ENCODE measurements at places on chromosomes 13 and 19.

DNA sequence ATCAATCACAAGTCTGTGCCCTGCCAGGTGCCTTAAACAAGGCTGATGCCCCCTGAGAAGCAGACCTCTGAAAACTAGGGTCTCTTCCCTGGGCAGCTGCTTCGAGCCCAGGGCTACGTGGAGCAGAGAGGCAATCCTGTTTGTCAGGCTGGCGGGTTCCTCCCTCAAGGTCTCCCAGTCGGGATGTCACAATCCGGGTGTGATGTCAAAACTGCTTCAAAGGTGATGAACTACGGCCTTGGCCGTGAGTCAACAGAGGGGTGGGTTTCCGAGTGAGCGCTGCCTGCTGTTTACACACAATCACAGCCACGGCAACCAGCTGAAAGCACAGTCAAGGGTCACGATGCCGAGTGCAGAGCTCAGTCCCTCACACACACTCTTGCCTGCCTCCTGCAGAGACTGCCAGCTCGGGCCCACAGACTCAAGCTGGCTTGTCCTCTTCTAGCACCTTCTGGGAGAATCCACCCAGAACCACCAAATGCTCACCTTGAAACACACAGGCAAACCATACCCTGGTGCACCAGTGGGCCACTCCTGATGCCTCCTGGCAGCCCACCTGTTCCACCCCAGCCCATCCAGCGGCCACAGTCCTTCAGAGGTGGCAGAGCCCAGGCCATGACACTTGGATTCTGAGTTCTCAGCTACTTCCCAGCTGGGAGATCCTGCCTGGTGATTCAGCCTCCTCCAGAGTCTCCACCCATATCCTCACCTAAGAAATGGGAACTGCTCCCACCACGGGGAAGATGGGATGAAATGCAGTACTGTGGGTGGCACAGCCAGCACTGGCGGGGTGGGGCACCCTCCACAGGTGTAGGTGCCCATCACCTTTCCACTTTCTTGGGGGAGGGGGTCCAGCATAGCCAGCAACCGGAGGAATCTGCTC lies 6.8 kb downstream of the ELL start:
- ATAC-seq, result no peak

GRCh38 chr19:4803736-4804695 lies 12.5 kb downstream of the FEM1A start:
- peak; percentile 72 for ATAC-seq

GRCh38 chr19:31880283-31880682 lies 465.1 kb upstream of the ZNF507 start:
- no peak for ATAC-seq

DNA sequence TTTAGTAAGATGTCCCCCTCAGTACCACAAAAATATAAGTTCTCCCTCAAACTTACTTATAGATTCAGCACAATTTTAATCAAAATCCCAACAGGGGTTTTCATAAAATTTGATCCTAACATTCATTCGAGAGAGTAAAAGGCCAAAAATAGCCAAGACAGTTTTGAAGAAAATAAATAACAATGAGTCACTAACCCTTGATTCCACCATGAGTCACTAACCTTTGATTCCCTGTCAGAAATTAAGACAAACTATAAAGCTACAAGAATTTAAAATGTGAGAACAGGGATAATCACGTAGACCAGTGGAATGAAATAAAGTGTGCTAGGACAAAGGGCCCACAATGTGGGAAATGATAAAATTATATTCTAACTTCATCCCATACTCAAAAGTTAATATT lies 320.3 kb downstream of the SUCLA2 start:
- ATAC-seq, result no peak

GRCh38 chr19:54418030-54418929 lies 3.0 kb downstream of the TTYH1 start:
- ATAC-seq, result peak; percentile 37

GRCh38 chr19:51714848-51715247 lies 8.9 kb downstream of the HAS1 start:
- peak; percentile 32 for ATAC-seq

GRCh38 chr19:35644987-35645679 lies 3.0 kb upstream of the COX6B1 start:
- ATAC-seq, result no peak

- ATAC-seq, result no peak
Observed at GRCh38 chr19:57263244-57263741, 17.0 kb upstream of the ZNF460 start.

DNA sequence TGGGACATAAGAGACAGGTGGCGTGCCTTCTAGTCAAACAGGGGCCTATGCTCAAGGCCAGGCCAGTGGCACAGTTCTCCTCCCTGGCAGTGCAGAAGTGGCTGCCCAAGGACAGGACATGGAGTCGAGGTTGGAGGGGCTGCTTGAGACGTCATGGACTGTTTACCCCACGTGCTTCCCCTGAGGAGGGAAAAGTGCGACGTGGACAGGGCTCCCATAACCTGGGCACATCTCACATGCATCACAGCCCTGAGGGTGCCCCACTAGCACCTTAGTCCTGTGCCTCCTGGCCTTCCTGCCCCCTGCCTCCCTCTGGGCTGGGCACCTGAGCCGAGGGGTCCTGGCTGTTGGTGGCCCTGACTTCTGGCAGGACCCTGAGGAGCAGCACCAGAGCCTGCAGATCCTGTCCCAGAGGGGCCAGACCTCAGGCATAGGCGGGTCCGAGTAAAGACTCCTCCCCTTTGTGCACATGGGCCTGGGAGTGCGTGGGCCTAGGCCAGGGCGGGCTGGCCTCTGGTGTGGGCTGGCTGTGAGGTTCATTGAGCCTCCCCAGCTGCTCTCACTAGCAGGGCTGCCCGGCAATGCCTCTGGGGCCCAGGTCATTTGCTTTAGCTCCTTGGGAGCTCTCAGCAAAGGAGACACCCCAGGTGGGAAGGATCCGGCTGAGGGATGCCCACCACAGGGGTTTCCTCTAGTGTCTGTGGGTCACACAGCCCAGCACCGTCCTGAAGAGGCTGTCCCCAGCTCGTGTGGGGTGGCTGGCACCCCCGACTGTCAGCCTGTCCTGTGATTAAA lies 65.7 kb downstream of the CEBPG start:
- no peak for ATAC-seq

GRCh38 chr19:2266183-2266993 lies 10.2 kb upstream of the JSRP1 start:
- ATAC-seq, result no peak

- ATAC-seq, result no peak
Observed at GRCh38 chr19:28691683-28692082, 521.3 kb downstream of the UQCRFS1 start.

DNA sequence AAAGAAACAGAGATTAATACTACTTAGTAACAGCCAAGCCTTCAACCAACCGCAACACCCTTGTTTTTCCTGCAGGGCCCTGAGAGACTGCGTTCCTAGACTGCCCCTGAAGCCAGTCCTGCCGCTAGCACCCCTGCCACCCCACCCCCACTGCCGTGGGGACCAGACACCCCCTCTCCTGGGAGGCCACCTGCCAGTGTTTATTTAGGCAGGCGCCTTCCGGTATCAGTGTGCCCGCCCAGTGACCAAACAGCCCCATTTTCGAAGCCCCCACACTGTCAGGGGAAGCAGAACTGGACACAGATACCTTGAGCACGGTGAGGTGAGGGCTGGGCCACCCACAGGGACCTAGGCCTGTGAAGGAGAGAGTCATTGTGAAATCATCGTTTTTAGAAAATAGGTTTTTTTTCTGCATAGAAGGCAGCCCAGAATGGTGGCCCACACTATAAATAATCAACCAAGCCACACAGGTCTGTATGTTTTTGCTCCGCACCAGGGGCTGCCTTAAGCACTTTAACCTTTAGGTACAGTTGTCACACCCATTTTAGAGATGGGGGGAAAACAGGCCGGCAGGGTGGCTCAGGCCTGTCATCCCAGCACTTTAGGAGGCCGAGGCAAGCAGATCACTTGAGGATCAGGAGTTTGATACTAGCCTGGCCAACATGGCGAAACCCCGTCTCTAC lies 3.5 kb upstream of the TLE5 start:
- ATAC-seq, result no peak

- no peak for ATAC-seq
Observed at GRCh38 chr13:24027494-24027893, 130.2 kb upstream of the C1QTNF9B start.

DNA sequence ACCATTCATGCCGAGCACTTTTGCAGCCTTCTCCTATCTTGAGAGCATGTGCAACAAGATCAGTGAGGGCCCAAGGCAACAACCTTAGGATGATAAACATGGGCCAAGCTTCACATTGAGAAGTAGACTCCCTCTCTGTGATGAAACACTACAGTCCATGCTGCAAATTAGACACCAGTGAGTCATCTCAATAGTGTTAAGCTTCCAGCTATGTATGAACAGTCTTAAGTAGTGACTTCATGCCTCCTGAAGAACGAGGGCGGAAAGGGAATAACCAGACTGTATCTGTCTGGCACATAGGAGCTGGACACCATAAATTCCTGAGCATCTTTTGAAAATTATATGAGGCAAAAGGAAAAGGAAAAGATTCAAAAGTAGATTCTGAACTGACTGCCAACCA lies 309.9 kb upstream of the SLITRK1 start:
- no peak for ATAC-seq

DNA sequence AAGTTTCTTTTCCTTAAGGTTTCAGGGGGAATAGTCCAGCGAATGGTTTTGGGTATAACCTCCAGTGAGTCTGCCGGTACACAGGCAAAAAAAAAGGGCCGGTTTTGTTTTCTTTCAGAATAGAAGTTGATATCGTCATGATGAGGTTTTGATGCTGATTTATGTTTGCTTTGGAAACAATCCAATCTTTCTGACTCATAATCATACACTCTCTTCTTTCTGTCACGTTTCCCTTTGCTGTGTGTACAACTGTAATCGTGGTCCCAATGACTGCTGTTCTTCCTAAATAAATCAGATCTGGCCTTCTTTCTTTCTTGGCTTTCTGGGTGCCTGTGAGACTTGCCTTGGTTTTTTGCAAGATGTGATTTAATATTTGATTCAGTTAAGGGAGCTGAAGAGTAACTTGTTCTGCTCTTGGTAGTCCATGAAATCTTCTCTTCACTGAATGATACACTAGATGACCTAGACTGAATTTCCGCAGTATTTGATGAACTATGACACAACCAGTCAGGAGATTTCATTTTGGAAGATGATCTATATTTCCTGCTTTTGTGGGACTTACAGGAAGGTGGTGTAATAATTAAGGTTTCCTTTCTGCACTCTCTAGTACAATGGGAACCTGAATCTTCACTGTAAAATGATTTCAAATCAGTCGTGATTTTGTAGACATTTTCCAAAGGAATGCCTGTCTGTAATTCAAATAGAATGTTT lies 34.9 kb upstream of the METTL21C start:
- no peak for ATAC-seq

DNA sequence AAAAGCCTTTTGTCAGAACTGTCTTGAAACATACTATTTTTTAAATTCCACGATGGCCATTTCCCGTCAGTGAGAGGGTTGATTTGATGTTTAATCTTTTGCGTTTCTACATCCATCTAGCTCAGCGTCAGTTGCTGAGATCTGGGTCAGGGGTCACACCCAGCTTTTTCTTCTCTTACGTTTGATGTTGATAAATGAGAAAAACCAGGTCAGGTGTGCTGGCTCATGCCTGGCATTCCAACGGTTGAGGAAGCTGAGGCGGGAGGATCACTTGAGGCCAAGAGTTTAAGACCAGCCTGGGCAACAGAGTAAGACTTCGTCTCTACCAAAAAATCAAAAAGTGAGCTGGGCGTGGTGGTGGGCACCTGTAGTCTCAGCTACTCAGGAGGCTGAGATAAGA lies 168.9 kb downstream of the PTPRS start:
- no peak for ATAC-seq

GRCh38 chr19:11814700-11815035 lies 595 bp downstream of the ZNF440 start:
- ATAC-seq, result peak; percentile 8

DNA sequence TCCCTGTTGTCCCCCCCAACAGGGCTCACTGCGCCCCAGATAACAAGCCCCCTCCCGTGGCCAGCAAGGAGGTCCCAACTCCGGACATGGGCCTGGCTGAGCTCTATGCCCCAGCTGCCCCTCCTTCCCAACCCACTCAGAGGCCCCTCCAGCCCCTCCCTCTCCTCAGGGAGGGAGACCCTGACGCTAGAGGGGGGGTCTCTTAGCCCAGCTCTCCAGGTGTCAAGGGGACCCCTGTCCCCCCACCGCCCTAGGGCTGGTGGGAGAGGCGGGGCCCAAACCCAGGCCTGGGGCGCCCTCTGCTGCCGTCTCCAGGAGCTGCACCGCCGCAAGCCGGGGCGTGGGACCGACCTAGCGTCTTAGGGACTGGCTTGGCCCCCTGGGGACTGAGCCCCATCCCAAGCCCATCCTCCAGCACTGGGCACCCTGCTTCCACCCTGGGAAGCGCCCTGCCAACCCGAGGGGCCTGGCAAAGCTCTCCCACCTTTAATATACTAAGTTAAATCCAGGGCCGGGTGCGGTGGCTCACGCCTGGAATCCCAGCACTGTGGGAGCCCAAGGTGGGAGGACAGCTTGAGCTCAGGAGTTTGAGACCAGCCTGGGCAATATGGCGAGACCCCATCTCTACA lies 1.4 kb downstream of the GRIN3B start:
- peak; percentile 70 for ATAC-seq

DNA sequence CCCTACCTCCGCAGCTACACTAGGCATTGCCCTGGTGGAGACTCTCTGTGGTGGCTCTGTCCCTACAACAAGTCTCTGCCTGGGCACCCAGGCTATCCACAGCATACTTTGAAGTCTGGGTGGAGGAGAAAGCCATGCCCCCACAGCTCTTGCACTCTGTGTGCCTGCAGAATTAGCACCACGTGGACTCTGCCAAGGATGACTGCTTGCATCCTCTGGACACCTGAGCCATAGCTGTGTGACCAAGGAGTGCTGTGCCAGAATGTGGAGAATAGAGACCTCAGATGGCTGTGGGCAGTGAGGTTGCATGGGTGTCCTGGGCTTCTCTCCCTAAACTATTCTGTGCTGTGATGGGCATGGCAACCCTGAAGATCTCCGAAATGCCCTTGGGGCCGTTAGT lies 21.2 kb upstream of the MCF2L start:
- ATAC-seq, result no peak

DNA sequence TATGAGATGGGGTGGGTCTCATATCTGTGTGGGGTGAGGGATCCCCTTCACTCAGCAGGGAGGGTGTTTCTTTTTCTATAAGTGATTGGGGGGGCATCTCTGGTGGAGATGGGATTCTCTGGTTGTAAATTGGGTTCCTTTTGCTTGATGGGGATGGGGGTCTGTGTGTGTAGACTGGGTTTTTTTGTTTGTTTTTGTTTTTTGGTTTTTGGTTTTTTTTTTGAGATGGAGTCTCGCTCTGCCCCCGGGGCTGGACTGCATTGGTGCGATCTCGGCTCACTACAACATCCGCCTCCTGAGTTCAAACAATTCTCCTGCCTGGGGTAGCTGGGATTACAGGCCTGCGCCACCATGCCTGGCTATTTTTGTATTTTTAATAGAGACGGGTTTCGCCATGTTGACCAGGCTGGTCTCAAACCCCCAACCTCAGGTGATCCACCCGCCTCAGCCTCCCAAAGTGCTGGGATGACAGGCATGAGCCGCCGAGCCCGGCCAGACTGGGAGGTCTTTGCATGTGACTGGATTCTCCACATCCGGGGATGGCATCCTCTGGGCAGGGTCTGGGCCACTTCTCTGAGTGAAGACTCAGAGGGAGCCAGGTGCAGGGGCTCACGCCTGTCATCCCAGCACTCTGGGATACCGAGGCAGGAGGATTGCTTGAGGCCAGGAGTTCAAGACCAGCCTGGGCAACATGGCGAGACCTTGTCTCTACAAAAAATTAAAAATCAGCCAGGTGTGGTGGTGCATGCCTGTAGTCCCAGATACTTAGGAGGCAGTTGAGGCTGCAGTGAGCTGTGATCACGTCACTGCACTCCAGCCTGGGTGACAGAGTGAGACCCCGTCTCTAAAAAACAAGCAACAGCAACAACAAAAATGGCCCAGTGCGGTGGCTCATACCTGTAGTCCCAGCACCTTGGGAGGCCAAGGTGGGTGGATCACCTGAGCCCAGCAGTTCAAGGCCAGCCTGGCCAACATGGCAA lies 799 bp downstream of the MYBPC2 start:
- no peak for ATAC-seq
